ENCODE measurements at places on chromosomes 2 and 18.

DNA sequence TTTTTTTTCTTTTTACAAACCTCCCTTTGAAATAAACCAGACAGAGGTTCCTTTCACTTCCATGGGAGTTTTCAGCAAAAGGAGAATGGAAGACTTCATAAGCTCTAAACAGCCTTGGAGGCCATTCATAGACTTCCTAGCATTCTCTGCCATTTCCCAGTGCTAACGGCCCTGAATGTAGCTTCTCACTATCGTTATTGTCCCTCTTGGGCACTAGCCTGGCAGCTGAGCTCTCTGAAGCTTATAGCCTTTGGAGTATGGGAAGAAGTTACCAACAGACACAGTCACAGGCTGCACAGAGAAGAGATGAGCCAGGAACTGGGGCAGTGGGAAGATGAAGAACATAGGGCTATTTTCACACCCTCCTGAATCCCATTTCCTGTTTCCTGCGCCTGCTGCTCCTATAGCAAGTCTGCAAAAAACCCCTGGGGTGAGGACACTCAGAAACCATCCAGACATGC, 29.1 kb upstream of the EPC2 start:
- no peak for DNase-seq

DNA sequence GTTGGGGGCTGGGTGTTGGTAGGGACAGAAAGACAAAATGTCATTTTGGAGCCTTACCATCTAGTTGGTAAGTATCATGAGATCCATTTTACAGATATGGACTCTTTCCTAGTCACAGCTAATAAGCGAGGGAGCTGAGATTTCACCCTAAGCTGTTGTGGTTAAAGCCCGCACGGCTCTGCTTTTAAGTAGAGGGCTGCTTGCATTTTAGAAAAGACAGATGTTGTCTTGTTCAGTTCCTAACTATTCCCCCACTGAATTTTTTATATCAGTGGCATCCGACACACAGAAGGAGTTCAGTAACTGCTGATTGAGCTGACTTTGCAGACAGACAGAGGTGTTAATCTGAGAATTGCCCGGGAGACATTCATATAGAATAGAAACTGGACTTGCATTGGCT, 3.7 kb downstream of the QPCT start:
- no peak for DNase-seq

GRCh38 chr2:96485751-96486651, 19.2 kb downstream of the NEURL3 start:
- DNase-seq = peak; percentile 74

DNA sequence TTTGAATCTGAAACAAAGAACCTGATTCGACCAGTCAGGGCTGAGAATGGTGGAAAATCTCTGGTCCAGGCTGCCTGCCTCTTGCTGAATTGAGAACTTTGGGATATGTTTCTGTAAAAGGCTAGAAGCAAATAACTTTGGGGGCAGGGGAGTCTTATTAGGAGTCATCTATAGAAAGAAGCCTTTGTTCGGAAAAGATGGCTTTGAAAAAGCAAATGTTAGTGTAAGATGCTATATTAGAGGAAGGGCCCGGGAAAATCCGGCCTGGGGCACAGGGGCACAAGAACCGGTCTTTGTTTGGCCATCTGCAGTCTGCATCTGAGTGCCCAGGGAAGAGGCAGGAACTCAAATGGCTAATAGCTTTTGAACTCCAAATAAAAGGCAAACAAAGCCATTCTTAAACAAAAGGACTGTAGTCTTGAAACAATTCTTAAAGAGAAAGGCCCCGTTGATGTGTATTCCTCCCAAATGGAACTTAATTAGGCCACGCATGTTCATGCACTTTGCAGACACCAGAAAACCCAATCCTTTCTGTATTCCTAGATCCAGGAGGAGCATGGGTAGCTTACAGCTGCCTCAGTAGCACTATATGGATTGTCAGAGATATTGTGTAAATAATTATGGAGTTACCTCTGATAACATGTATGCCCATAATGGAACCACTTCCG, 180.0 kb upstream of the ARL4C start:
- no peak for DNase-seq

DNA sequence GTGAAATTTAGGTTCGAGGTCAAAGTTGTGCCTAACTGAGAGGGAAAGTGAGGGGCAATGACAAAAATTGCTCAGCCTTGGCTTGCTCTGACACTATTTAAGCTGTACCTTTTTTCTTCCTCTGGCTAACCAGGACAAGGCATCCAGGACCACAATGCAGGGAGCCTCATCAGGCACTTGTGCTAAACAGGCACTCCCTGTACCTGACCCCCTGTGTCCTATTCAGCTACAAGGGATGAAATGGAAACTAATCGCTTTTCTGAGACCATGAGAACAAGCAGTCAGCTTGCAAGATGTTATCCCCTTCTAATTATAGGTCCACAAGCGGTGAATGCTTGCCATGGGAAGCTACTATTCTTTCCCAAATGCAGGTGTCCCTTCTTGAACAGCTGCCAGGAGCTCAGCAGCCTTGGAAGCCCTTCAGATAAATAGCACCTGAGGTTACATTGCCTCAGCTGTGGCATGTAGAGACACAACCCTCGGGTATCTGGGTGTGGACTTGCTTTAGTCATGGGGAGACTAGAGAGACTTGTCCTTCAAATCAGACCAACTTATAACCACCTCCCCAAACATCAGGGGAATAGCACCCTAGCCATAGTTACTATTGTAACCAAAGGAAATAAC, 19.1 kb upstream of the ITGA6 start:
- no peak for DNase-seq

Measured in renal cortex interstitium (tissue), 15 donors.